Anterior cingulate cortex (tissue), 58 donors: ENCODE measurements at places on chromosomes 7 and 10.

- DNase-seq, result no peak
Observed at GRCh38 chr7:36360244-36360643, 29.4 kb upstream of the ANLN start.

GRCh38 chr7:155676052-155676451 is 31.6 kb downstream of the RBM33 start:
- no peak for DNase-seq

- peak; percentile 46 for DNase-seq
Observed at GRCh38 chr10:25875556-25876165, 58.4 kb upstream of the MYO3A start.

DNA sequence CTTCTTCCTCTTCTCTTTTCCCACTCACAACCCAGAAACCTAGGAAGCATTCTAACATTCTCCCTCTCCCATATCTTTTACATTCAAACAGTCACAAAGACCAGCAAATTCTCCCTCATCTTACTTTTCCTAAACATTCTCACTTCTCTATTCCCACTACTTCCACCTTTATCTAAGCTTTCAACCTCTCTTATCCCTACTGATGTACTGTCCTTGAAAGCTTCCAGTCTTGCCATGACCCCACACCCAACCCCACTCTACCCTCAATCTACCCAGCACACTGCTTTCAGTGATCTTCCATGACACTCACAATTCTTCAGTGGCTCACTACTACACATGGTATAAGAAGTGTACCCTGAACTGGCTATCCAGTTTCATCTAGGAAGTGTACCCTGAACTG is 5.3 kb downstream of the IMMP2L start:
- DNase-seq, result no peak

DNA sequence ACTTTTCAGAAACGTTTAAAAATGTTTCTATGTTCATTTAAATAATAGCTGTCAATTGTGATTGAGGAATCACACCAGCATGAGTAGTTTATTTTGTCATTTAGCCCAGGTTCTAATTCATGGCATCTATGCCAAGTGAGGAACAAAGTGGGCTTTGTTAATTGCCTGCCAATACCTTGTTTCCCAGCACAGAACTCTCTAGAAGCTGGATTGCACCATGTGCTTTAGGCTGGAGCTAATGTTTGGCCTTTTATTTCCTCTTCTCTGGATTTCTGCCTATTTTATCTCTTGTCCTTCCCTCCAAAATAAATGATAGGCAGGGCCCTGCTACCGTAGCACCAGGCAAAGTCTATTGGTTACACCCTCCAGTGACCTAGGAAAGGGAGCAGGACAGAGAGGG is 109.9 kb upstream of the ITGB1 start:
- no peak for DNase-seq

GRCh38 chr10:127888521-127889312 is 4.0 kb downstream of the CLRN3 start:
- DNase-seq, result no peak

DNA sequence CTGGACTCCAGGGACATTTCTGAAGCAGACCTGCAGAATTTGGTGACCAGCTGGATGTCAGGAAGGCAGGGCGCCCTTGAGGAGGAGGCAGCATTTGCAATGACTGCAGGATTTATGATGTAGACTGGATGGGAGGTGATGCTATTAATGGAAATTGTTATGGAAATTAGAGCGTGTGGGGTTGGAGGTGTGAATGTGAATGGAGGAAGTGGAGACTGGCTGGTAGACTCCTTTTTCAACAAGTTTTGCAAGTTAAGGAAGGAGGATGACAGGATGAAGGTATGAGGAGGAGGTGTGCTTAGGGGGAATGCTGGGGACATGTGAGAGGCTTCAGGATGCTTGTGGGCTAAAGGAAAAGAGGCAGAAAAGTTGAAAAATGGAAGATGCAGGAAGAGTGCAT is 137.0 kb downstream of the TMEM178B start:
- no peak for DNase-seq

DNA sequence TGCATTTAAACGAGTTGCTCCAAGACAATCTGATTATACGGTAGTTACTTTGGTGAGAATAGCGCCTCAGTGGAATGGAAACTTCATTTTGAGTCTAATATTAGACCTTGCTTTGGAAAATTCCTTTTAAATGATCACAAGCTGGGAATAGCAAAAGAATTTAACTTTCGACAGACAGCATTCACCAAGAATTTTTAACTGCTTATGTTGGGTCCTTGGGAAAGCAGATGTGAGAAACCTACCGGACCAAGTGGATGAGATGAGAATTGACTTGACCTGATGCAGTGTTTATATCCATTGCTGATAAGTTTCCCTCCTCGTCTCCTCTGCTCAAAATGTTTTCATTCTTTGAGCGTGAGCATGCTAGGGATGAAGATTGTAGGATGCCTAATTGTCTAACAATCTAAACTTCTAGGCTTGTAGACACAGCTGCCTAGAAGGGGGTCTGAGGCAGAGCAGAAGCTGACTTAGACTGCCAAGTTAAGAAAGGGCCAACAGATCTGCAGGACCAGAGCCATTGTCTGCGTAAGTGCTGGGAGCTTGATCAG is 126.9 kb downstream of the CNNM2 start:
- no peak for DNase-seq

- peak; percentile 43 for DNase-seq
Observed at GRCh38 chr10:35640951-35641675, 983 bp downstream of the FZD8 start.

DNA sequence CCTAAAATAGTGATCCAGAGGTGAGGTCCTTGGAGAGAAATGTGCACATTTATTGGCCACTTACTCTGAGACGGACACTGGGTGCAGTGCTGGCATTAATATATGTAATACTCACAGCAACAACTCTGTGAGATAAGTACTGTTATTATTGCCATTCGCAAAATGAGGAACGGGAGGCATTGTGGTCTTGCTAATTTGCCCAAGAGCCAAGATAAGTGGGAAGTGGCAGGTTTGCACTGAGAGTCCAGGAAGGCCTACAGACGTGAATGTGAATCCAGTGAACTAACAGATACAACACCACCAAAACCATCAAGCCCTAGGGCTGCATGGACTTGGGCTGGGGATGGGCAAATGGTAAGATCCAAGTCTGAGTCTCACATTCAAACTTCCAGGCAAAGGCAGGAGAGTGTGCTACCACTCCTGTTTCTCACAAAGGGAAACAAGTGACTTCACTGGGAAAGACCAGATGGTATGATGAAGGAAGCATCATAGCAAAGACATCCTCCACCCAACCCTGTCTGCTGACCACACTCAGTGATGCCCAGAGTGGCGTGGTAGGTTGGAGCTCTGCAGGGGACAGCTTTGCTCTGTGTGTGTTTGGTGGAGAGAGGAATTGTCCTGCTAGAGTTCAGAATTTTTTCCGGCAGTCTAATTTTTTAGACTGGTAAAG is 19.2 kb downstream of the TMEM273 start:
- no peak for DNase-seq

DNA sequence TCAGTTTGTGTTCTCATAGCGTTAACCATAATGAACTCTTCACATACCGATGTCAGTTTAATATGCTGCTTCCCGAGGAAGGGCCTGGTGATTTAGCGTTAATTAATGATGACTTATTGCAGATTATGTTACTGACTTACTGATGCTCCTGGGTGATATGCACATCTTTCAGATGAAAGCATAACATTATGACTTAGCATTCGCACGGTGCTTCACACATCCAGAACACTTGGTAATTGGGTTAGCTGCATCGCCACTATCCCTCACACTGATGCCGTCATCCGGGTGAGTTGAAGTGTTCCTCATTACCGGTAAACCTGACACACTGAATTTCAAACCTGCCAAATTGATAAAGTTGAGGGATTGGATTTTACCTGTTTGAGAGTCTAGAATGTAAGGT is 239.0 kb upstream of the PODXL start:
- no peak for DNase-seq

DNA sequence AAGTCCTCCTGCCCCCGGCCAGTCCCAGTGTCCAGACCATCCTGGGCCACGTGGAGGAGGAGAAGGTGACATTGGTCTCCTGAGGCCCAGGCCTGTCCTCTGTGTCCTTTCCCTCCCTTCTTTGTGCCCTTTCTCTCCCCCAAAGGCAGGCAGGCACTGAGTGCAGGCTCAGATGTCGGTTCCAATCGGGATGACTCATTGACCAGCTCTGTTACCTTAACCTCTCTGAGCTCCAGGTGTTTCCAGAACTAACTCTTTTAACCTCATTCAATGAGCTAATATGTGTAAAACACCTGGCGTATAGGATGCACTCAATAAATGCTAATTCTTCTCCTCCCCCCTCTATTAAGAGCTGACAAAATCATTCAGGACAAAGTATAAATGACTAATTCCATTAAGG is 25.7 kb downstream of the MACROH2A2 start:
- DNase-seq, result no peak

- no peak for DNase-seq
Observed at GRCh38 chr10:631266-631665, 58.2 kb downstream of the DIP2C start.

- DNase-seq, result no peak
Observed at GRCh38 chr7:144407266-144407931, 3.9 kb upstream of the NOBOX start.

- no peak for DNase-seq
Observed at GRCh38 chr10:74770400-74770799, 56.0 kb upstream of the KAT6B start.

GRCh38 chr10:97805949-97806348 is 34.1 kb upstream of the SFRP5 start:
- DNase-seq, result no peak

DNA sequence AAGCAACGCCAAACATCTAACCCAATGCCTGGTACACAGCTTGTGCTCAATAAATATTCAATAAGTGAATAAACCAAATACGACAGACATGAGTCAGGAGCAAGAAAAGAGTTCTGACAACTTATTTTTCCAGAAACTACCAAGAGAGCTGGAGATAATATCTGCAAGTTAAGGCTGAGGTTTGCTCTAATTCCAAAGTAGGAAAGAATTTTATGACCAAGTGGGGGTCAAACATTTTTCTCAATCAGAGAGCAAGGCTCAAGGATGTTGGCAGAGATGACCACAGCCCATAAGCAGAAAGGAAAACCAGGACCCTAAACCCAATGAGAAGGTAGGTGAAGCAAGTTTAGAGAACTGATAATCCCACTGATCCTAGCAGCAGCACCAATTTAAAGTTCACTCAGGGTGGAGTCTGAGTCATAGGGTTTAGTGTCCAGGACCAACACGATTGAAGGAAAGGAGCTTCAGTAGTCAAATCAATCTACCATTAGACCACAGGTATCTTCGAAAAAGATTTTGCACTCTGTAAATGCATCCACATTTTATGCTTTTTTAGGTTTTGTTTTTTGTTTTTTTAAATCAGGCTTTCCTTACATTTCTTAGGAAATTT is 49.3 kb upstream of the KCNIP2 start:
- DNase-seq, result no peak

DNA sequence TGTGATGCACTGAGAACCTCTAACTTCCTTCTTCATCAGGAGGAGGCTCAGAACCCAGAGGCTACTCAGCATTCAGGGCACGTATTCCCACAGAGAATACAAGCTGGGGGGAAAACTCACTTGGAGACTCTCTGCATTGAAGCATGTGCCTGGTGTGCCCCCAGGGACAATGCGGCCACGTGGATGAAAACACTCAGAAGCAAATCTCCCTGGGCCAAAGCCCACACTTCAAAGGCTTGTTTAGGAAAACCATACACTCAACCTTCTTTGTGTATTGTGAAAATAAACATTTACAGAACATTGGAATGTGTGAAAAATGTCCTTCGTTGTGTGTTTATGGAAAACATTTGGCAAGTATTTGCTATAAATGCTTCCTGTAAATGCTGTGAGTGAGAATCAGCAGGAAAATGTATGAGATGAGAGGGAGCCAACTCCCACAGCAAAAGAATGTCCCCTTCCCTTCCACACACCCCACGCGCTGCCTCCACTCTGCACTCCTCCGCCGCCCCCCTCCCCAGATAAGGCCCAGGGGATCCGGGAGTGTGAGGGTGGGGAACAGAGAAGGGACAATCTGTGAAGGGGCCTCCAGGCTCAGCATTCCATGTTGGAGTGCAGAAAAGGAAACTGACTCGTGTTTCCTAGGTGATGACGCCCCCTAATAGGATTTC is 339.5 kb downstream of the ELMO1 start:
- peak; percentile 11 for DNase-seq

DNA sequence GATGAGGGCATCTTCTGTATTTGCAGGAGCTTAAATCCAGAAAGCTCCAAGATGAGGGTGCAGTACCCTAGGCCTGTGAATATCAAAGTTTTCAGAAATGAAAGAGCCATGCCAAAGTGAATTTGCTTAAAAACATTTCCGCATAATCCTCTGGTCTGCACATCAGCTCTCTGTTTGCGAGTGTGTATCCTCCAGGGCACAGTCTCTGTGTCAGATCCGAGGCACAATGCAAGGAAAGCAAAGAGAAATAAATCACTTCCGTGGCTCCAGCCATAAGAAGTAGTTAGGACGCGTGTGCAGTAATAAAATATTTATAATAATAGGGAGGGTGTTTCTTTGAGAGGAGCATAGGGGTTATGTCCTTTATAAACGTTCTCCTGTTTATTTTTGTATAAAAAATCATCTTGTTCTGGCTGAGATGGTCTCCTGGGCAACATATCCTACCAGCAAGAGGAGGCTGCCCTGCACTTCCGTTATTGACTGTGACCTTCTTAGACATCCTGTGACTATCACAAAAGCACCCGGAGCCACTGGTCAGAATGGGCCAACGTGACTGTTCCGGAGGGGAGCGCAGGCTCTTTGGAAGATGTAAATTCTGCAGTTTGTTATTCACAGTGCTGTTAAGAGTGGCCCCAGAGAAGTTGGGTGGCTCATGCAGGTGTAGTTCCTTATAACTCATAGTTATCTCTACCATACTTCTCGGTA is 667.6 kb upstream of the FOXK1 start:
- DNase-seq, result no peak

DNA sequence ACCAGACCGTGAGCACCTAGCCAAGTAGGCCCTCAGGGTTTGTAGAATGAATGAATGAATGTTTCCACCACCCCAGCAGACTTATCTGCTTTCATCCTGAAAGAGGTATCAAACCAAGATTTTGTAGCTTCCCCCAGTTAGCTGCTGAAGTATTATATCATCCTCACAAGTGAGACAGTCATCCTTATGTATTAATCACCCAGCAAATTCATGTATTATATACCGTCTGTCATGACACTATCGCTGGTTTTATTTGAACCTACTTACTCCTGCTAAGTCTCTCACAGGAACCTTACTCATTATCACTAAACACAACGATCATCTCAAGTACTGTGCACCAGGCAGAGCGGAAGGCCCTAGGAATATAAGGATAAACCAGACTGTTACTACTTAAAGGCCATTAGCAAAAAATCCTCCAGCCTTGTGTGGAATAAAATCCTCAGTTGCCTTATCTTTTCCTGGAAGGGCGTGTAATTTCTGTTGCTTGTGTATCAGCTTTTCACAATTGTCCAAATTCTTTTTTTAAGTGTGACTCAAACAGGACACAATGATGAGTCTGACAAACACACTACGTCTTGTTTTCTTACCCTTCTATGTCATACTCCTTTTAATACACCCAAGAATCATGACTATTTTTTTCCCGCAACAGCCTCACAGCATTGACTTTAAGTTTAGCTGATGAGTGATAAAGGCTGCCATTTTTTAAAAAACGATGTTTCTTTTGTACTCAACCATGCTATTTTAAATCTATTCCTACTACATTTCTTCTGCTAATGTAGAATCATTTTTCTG is 176.1 kb upstream of the KLF14 start:
- no peak for DNase-seq
